ENCODE measurements at places on chromosomes 11 and 22.
A peak's percentile ranks its signal among the peaks of the same experiment; 100 is the strongest.

GRCh38 chr22:49049691-49050090, 778.0 kb downstream of the BRD1 start:
- no peak for DNase-seq

GRCh38 chr11:110793556-110793955, 81.3 kb upstream of the ARHGAP20 start:
- DNase-seq = no peak

GRCh38 chr22:32584650-32585049, 110.0 kb downstream of the FBXO7 start:
- no peak for DNase-seq

- no peak for DNase-seq
These were observed 3.7 kb downstream of the SLC39A13 start for GRCh38 chr11:47411884-47412746.

DNA sequence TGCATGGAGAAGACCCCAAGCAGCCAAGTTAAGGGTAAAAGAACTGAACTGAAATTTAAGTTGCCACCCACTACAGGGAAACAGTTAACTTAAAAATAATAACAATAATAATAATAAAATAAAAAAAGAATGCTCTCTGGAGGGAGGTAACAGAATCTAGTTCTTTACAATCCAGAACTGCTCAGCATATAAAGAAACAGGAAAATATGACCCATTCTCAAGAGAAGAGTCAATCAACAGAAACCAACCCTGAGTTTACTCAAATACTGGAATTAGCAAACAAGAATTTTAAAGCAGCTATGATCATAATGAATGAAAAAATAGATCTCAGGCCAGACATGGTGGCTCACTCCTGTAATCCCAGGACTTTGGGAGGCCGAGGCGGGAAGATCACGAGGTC, 53.8 kb downstream of the DENND5A start:
- DNase-seq = no peak

GRCh38 chr22:36867695-36868094, 6.9 kb downstream of the NCF4 start:
- DNase-seq = no peak

GRCh38 chr22:48368975-48369525, 1458.6 kb downstream of the BRD1 start:
- DNase-seq = no peak

GRCh38 chr11:64563966-64564365, 27.1 kb upstream of the SLC22A12 start:
- DNase-seq = no peak

DNA sequence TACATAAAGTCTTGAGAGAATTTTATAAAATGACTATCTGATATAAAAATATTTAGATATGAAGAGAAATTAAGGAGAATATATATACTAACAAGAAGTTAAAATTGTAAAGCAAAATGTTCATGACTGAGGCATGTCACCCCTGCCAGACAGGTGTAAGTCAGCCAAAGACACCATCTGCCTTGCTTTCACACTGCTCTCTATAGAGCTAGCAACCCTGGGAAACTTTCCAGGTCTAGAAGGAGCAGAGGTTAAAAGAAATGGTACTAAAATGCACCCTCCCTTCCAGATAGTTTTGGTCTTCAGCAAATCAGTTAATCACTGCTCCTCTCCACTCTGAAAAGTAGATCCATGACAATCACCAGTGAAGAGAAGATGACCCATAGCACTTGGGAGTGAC, 16.5 kb downstream of the PPP2R1B start:
- no peak for DNase-seq

- no peak for DNase-seq
These were observed 3.7 kb downstream of the THY1 start for GRCh38 chr11:119419246-119419645.

DNA sequence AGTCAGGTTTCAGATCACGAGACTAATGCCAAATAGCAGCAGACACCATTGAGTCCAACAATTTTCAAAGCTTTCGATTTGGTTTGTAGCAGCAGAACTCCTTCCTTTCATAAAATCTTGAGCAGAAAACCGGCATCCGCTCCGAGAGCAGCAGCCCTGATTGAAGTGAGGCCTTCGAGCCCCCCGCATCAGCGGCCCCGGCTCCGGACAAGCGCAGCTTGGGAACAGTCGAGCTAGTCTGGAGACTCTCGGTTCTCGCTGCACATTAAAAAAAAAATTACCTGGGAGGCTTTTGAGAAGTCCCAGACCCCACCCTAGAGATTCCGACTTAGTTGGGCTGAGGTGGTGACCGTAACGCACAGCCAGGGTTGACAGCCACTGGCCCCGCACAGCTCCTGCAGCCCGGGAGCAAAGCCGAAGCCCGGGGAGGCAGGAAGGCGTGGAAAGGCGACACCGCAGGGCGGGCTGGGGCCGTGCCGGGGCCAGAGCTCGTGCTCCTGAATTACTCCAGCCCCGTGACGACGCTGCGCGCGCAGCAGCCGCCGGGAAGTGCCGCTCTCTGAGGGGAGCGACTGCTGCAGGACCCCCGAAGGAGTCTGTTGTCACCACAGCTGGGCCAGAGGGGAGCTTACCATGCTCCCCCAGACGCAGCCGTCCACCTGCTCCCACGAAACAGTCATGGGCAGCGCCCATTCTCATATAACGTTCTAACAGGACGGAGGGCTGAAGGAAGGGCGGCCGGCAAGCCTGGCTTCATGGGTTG, 57.8 kb downstream of the SPATA19 start:
- no peak for DNase-seq

- DNase-seq = peak; percentile 23
These were observed 657 bp downstream of the ELMOD1 start for GRCh38 chr11:107591378-107592230.

- no peak for DNase-seq
These were observed 29.8 kb upstream of the PPP6R3 start for GRCh38 chr11:68430801-68431200.

GRCh38 chr22:19641983-19642451, 72.3 kb upstream of the SEPTIN5 start:
- no peak for DNase-seq

GRCh38 chr11:31652528-31652927, 143.0 kb downstream of the ELP4 start:
- DNase-seq = no peak

Measured in Ammon's horn (tissue), 1 donor.